Frontal cortex (tissue), 4 donors: ENCODE measurements at places on chromosomes 3 and 15.

- no peak for DNase-seq
Measured at GRCh38 chr3:44021651-44022594, 219.8 kb upstream of the TOPAZ1 start.

GRCh38 chr3:126573492-126574117 lies 14.9 kb upstream of the C3orf22 start:
- DNase-seq: no peak

DNA sequence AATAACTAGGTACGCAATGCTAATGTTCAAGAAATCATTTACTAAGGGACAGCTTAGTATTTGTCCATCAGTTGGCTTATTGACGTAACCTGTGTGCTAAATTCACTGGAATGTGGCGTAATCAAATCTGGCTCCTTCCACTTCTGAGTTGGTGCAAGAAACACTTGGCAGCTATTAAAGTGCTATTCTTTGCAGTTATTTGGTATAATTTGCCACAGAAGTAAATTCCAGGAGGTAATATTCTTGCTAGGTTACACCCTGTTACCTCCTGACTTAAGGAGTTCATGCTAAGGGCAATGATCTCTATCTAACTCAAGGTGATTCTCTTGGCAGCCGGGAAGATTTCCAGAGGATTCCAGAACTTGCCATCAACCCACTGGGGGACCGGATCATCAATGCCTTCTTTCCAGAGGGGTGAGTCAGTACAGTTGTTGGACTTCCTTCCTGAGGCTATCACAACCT lies 25.5 kb downstream of the CHP1 start:
- no peak for DNase-seq

DNA sequence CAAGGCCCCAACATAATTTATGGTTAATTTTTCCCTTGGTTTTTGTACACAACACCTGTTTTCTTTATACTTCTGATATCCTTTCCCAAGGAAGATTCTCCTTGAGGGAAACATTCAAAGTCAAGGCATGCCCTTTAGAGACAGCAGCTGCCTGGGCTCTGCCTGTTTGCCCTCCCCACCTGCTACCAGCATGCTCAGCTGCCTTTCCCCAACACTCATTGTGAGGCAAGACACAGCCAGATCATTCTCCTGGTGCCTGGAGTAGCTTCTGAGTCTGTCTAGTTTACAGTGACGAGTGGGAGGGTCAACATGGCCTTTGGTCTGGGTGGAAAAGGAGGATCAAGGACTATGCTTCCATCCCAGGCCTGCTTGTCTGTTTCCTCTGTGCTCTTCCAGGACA lies 132.5 kb downstream of the EPHB1 start:
- no peak for DNase-seq

DNA sequence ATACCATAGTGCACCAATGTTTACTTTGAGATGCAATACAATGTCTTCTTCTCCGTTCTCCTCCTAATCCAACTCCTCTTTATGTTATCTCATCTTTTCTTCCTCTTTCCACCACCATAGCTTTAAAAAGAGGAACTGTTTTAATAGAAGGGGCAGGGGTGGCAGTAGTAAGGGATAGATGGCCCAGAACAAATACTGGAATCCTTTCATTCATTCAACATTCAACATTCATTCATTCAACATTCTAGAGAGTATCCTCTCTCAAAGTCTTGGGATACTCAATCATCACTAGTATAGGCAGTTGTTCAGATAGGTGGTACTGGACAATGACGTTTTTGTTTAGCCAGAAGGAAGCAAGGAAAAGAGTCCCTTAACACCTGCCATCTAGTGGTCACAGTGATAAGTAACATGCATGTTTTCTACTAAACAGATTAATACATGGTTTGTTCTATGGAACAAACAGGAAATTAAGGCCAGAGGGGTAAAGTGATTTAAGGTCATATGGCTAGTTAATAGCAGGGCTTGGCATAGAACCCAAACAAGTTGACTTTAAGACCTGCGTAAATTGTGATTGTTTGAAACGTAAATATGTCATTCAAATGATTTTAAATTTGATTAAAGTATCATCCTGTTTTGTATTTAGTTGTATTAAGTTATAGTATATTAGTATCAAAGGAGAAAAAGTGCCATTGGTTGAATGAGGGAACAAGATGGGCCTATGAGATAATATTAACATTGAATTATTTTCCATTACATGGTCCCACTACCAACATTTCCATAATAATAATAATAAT lies 26.9 kb upstream of the EHHADH start:
- no peak for DNase-seq

- DNase-seq: no peak
Measured at GRCh38 chr3:134640872-134641470, 9.9 kb downstream of the KY start.

DNA sequence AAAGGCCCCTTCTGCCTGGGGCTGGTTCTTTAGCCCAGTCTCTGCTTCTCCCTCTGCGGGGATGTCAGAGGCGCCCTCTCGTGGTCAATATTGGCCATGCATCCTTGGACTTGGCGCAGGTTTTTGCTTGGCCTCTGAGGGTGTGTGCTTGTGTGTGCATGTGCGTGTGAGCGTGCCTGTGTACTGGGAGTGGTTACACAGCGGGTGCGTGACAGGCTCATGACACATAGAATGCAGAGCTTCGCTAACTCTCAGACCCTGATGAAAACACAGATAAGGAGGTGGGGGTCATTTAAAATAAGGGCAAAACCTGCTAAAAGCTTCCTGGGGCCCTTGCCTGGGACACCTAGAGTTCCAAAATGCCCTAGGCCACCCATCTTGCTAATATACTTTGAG lies 160.9 kb downstream of the SMAD6 start:
- DNase-seq: no peak

GRCh38 chr3:152780553-152780952 lies 54.4 kb upstream of the P2RY1 start:
- DNase-seq: no peak

DNA sequence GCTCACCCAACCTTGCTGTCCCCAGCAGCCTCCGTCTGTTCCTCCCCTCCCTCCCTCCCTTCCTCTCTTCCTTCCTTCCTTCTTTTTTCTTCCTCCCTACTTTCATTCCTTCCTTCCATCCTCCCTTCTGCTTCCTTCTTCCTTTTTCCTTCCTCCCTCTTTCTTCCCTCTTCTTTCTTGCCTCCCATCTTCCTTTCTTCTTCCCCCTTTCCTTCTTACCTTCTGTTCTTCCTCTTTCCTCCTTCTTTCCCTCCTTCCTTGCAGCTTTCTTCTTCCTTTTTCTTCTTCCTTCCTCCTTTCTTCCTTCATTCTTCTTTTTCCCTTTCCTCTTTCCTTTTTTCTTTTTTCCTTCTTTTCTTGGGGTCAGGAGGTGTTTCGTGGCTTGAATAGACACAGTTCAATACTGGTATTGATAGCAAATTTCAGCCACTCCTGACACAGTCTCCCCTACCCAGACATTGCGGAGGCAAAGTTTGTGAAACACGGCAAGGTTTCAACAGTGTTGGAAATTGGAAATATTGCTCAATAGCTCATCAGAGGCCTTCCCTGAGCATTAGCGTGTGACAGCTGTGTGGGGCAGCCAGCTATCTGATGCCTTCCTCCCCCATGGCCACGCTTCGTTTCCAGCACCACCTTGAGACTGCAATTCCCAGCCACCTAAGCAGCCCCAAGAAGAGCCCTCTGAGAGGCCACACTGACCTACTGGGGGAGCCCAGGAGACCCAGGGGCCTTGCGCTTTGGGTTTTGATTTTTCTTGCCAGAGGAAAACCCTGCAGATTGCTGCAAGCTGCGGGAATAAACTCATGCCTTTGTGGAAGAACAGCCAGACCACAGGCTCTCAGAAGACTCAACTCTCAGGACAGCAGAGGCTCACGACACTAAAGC lies 82.2 kb downstream of the KLF15 start:
- no peak for DNase-seq

DNA sequence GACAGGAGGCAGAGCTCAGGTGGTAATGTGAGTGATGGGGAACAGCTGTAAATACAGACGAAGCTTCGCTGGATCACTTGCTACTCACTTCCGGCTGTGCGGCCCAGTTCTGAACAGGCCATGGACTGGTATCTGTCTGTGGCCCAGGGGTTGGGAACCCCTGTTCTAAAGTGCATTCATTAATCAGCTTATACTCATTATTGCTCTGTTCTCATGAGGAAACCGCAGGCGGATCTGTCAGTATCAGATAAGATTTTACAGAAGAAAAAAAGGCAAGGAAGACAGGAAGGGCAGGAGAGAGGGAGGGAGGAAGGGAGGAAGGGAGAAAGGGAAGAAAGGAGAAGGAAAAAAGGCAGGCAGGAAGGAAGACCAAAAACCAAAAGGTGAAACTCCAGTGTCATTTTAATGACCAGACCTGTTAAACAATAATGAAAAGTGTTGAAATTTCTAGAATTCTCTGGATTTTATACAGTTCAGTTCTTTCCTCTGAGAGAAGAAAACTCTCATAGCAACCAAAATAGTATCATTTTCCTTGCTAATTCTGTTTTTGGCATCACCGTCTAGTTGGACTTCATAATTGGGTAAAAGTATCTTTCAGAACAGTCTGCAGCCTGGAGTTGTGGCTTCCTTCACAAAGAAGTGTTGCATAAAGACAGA lies 128.0 kb upstream of the PROK2 start:
- DNase-seq: no peak

GRCh38 chr15:39246523-39246922 lies 334.4 kb upstream of the THBS1 start:
- DNase-seq: no peak

- DNase-seq: no peak
Measured at GRCh38 chr15:68525815-68526214, 53.0 kb upstream of the CORO2B start.

GRCh38 chr15:83767741-83768140 lies 113.8 kb downstream of the ADAMTSL3 start:
- DNase-seq: no peak

- no peak for DNase-seq
Measured at GRCh38 chr15:101191242-101191641, 60.6 kb downstream of the CHSY1 start.

DNA sequence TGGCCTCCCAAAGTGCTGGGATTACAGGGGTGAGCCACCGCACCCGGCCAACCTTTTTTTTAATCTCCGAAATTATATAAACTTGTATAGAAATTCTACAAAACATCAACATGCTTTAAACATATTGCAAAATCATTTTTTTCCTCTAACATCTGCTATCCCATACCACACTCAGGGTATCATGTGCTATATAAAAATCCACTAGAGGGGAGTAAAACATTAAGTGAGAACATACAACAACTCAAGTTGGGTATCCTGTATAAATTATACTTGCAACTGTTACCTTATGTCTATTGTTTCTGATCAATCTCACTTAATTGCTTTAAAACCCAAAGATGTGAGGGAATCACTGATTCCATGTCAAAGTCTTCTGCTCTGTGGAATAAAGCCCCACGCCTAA lies 71.9 kb upstream of the FBN1 start:
- no peak for DNase-seq

- no peak for DNase-seq
Measured at GRCh38 chr3:33482111-33482521, 41.9 kb upstream of the UBP1 start.

- no peak for DNase-seq
Measured at GRCh38 chr3:134611516-134611915, 39.3 kb downstream of the KY start.

DNA sequence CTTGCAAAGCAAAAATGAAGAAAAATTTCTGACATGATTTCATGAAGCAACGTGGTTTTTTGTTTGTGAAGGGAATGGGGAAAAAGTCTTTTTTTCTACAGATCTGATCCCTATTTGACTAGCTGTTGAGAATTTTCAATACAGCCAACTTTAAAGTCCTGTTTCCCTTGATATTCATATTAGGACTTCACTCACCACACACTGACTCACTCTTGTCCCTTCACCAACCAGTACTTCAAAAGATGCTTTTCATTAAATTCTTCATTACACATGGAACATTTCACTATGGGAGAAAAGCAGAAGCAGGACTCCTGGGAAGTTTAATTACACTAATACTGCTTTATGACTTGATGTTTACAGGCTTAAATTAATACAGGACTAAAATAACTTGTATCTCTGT lies 16.6 kb downstream of the TRANK1 start:
- no peak for DNase-seq

GRCh38 chr3:197181741-197182140 lies 116.7 kb downstream of the DLG1 start:
- DNase-seq: no peak

DNA sequence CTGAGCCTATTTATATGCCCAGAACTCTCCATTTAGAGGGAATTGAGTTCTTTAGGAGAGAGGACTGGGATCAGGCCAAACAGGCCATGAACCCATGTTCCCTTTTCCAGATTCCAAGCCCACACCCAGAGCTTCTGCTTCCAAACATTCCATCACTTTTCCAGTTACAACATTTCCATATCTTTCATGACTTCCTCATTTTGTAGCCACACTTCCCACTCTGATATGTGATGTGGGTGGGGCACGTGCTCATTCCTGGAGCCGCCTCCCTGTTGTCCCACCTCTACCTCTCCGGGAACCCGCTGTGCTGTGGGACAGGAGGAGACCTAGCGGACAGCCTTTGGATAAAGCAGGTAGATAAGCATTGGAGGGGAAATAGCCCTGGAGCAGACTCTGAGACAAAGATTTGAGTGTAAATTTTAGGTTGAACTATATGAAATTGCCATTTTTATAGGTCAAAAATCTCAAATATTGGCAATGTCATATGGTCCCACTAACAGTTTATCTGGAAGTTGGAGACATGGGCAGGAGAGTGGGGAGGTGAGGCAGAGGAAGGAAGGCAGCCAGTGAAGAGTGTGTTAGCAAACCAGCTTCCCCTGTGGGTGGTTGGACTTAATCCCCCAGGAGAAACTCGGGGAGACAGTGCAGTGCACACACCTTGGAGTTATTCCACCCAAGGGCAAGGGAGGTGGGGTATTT lies 31.8 kb downstream of the CYP8B1 start:
- no peak for DNase-seq

- DNase-seq: no peak
Measured at GRCh38 chr3:228442-229182, 32.0 kb downstream of the CHL1 start.

DNA sequence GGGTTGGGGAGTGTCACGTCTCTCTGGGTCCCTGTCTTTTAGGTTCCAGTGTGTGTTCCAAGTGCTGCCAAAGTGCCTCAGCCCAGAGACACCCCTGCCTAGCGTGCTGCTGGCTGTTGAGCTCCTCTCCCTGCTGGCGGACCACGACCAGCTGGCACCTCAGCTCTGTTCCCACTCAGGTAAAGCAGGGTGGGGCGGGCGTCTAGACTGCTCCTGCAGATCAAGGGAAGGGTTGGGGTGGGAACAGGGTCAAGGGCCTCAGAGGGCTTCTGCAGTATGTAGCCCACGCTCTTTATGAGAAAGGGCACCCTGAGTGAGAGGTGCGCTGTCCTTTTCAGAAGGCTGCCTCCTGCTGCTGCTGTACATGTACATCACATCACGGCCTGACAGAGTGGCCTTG lies 17.2 kb downstream of the ATRIP start:
- DNase-seq: no peak

- no peak for DNase-seq
Measured at GRCh38 chr3:122714273-122714672, 33.6 kb downstream of the PARP14 start.

DNA sequence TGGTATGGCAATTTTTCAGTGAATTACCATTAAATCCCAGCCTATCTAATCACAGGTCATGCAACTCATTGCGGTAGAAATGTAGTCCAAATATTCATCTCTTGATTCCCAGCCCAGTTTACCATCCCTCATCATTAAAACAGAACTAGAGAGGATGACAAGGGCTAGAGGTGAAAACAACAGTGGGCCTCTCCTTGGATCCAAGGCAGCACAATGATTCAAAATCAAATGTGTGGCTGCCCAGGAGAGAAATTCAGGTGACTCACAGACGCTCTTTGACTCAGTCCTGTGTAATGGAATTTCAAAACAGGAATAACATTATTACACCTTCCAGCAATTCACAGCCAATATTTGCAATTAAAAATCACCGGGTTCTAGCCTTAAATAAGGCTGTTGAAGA lies 246.5 kb downstream of the TBL1XR1 start:
- no peak for DNase-seq

GRCh38 chr15:88830016-88830415 lies 26.8 kb downstream of the ACAN start:
- no peak for DNase-seq
